ENCODE measurements at places on chromosomes 2 and 18.

GRCh38 chr2:218833023-218833609 lies 1.5 kb upstream of the PRKAG3 start:
- no peak for DNase-seq

DNA sequence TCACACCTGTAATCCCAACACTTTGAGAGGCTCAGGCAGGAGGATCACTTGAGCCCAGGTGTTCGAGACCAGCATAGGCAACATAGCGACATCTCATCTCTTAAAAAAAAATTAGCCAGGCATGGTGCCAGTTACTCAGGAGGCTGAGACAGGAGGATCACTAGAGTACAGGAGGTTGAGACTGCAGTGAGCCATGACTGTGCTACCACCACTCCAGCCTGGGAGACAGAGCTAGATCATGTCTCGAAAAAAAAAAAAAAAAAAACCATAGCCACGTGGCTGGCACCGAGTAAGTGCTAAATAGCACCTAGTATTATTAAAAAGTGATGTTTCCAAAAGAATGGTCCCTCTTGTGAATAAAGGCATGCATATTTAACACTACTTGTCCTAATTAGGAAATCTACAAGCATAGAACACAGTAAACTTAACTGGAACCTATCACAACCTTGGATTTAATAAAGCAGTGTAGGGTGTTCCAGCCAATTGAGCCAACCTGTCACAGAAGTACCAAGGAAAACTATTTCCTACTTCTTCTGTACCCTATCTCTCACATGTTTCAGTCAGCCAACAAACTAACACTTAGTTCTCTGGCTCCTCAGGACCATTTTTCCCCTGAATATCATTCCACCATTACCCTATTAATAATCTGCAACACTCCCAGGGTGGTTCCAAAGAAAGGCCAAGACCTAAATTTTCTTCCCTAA lies 8.8 kb downstream of the RAB1A start:
- no peak for DNase-seq

GRCh38 chr2:68387408-68388350 lies 22.6 kb downstream of the PLEK start:
- no peak for DNase-seq

DNA sequence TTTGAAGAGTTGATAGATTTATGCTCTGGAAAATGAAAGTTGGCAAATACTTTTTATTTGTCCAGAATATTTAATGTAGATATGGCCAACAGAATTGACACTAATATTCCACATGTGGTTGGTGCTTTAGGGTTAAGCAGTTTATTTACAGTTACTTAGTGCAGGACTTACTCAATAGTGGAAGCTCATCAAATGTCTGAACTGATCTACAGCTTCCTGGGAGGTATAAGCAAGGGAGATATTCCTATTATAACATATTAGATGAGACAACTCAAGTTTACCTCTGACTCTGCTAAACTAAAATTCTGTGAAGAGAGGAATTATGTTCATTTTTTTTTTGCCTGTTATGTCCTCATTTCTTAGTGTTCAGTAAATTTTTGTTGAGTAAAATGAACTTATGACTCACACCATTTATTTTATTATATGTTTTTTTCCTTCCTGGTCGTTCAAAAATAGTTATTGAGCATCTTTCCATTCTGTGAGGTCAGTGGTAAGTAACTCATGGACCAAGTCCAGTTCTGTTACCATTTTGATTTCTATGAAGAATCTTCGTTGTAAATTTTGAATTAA lies 13.6 kb downstream of the ABI2 start:
- no peak for DNase-seq

- no peak for DNase-seq
Observed at GRCh38 chr18:43934322-43934721, 657.0 kb upstream of the SYT4 start.
